ENCODE measurements at places on chromosomes 4 and X.
A peak's percentile ranks its signal among the peaks of the same experiment; 100 is the strongest.

- no peak for DNase-seq
These were observed 274.1 kb upstream of the MAGEB2 start for GRCh38 chrX:29941287-29941686.

DNA sequence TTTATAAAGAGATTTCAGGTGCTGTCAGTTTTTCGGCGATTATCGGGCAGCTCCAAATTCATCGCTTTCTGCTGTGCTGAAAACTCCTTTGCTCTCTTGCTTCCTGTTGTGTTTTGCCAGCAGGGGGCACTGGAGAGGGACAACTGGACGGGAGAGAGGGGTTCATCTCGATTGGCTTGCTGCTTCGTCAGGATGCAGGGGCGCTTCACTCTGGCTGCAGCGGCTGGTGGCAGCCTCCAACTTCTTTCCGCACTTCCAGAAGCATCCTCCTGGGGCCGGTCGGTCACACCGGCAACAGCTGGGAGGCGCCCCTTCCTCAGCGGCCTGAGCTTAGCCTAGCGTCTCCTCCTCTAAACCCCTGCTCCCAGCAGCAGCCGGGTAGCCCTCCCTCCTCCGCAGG lies 29.5 kb downstream of the MSL3 start:
- DNase-seq = peak; percentile 65

GRCh38 chrX:40581336-40581920 lies 658 bp downstream of the ATP6AP2 start:
- no peak for DNase-seq

DNA sequence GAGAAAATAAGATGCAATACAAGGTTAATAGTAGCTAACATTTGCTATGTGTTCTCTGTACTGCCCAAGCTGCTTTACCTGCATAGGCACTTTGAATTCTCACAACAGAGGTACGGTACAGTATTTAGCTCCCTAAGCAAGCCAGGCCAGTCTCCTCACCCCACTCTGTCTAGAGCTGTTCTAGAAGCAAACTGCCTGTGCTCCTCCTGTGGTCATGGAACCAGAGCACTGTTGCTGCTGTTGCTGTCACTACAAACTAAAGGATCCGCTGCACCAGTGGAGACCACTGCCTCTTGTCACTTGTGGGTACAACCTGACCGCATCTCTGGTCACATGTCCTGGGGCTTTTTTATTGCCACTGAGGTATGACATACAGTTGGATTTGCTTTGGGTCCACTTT lies 19.6 kb downstream of the ZNF330 start:
- no peak for DNase-seq

GRCh38 chr4:26294904-26295303 lies 25.9 kb upstream of the RBPJ start:
- no peak for DNase-seq

DNA sequence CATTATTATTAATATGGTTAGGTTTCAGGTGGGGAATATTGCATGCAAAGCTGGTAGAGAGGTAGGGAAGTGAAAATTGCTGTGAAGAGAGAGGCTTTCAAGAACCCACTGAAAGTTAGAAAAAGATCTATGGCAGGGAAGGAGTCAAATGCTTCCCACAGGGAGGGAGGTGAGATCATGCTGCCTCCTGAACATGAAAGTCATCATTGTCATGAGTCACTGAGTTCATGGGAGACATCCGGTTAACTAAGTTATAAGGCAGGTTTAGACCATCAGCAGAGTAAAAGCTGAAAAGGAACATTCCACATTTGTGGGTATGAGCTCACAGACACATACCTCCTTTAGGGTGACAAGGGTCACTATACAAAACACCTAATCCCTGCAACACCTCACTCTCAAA lies 16.2 kb downstream of the GATB start:
- DNase-seq = no peak

GRCh38 chrX:49876750-49877149 lies 2.5 kb upstream of the USP27X start:
- DNase-seq = no peak

DNA sequence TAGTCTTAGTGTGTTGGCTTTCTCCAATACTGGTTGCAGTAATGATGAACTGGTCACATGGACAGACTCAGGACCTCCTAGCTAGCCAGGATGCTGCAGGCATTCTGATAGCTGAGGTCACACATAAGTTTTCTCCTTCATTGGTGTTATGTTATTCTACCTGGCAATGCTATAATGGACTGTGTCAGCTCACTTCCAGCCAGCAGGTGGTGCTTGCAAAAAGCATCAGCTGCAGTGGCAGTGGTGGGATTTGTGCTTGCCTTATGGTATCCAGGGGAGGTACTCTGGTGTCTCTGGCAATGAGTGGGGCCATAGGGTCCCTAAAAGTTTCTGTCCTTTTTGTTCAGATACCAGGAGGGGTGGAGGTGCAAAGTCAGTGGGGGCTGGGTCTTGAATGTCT lies 33.6 kb downstream of the ZNF330 start:
- no peak for DNase-seq

- DNase-seq = peak; percentile 22
These were observed 215.2 kb upstream of the PSAPL1 start for GRCh38 chr4:7649741-7650531.

GRCh38 chrX:130878350-130879341 lies 24.4 kb downstream of the ENOX2 start:
- no peak for DNase-seq

GRCh38 chr4:7704091-7704490 lies 235.6 kb downstream of the AFAP1 start:
- no peak for DNase-seq

GRCh38 chr4:1370321-1371124 lies 23.5 kb downstream of the UVSSA start:
- no peak for DNase-seq

DNA sequence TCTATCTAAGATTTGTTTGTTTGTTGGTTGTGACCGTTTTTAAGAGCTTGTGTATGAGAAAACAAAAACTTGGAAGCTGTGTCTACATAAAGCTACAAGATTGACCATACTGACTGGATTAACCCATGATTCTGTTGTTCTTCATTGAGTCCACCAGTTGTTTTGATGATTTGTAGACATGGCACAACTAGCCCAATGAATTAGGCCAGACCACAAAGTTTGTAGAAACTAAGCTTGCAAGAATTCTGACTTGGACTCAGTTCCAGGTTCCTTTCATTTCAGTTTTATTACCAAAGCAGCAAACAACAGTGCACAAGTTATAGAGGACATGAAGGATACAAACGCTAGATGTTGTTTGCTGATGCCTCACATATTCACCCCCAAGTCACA lies 119.3 kb downstream of the RASGEF1B start:
- no peak for DNase-seq

DNA sequence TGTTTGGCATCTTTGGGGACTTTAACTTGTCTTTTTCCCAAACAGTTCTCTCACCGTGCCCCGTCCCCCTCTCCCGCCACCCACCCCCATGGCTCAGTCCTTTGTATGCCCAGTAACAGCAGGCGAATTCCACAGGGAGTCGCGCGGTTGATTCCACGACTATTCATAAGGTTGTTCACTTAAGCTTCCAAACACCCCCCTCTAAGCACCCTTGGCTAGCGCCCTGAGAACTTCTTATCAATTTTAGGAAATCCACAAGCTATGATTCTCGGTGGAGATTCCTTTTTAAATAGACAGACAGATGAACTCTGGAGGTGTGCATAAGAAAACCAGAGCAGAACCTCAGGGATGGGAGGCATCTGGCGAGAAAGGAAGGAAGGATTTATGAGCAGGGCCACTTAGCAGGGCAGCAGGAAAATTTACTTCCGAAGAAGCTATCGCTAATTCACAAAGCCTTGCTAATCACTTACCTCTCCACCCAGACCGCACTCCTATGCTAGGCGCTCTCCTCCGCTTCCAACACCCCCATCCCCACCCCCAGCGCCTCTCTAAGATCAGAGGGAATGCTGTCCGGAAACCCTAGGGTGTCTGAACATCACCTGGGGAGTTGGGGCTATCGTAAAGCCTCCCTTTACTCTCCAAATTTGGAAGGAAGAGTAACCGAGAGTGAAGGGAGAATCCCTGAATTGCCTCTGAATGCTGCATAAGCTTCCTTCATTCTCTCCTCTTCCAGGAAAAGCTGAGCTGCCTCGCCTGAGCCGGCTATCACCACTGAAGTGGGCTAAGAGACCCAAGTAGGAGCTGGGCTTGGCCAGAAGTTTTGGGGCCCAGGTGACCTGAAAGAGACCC lies 1.7 kb downstream of the UNC5C start:
- DNase-seq = no peak

DNA sequence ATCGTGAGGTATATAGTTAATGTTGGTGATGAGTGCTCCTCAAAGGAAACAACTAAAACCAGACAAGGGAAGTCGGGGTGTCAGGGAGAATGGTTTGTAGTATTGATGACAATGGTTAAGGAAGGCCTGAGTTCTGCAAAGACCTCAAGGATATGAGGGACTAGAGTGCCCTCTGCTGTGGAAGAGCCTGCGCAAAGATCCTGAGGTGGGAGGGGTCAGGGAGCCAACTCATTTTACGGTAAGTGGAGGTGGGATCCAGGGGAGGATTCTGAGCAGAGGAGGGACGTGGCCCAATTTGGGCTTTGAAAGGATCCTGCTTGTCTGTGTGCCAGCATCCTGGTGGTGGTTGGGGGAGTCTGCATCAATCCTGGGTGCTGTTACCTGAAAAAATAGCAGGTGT lies 11.3 kb downstream of the UBA1 start:
- no peak for DNase-seq

- DNase-seq = peak; percentile 31
These were observed at the start of gene USP46 for GRCh38 chr4:52659001-52659721. TSS of gene USP46 (minus strand) at chr4:52659301. CDS start at chr4:52659150, 151 bp downstream.

DNA sequence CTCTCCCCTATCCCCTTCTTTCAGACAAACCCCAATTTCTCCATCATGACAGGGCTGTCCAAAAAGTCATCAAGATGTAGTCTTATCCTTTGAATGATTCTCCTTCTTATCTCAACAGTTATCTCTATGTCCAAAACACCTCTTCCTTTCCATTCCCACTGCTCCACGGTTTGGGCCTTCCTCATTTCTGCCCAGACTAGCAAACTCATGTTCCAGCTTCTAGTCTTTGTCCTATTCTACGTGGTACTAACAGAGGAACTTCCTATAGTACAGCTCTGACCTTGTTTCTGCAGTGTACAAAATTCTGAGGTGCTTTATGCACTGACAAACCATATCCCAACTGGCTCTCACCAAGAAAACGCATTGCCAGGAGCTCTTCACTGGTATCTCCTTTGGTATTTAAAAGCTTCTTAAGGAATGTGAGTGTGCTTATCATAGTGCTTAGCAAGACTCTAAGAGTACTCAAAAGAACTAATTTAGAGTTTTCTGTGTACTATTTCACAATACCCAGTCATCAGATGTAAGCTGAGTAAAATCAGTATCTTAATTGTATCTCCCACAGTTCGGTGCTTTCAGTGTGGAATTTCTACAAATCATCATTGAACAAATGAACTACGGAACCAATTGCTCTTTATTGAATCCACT lies 65.5 kb downstream of the MAML3 start:
- DNase-seq = no peak

GRCh38 chr4:14771504-14772175 lies 230.6 kb upstream of the CPEB2 start:
- DNase-seq = no peak

- DNase-seq = peak; percentile 0
These were observed 276.5 kb downstream of the PPP4R3C start for GRCh38 chrX:27186671-27187070.

GRCh38 chrX:47576021-47576898 lies 6.0 kb upstream of the TIMP1 start:
- DNase-seq = no peak

DNA sequence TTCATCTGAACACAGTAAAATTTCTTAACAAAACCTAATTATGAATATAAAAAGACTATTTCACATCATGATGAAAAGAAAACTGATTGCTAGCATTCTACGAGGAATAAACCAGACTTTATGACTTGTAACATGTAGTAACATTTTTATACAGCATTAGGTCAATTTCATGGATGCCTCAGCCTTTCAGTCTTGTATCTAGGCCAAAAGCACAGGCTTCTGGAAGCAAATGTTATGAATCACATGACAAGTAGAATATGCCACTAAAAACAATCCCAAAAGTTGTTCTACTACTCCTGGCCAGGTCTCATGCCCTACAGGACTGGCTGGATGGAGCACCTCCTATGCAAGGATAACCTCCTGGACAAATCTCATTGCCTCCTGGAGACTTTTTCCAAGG lies 101.2 kb downstream of the ARHGAP6 start:
- no peak for DNase-seq

GRCh38 chr4:6898763-6899162 lies 10.9 kb upstream of the TBC1D14 start:
- no peak for DNase-seq

- DNase-seq = no peak
These were observed 4.9 kb downstream of the CHRNA9 start for GRCh38 chr4:40340030-40340429.

DNA sequence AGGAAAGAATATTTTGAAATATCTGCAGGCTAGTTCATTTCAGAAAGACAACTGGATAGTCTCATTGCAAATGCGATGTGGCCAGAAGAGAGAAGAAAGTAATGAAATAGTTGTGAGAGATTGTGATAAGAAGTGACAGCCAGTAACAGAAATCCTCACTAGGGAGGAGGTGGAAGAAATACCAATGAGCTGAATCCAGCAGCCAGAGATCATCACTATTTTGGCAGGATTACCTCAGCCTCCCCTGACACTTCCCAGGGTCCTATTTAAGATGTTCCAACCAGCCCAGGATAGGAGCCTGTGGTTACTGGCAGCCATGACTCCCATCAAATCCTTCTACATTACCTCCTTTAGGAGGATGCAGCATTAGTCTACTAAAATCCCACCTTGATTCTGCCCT lies 76.7 kb upstream of the ARHGAP24 start:
- no peak for DNase-seq

- DNase-seq = no peak
These were observed 42.2 kb downstream of the PPM1K start for GRCh38 chr4:88242144-88242543.

DNA sequence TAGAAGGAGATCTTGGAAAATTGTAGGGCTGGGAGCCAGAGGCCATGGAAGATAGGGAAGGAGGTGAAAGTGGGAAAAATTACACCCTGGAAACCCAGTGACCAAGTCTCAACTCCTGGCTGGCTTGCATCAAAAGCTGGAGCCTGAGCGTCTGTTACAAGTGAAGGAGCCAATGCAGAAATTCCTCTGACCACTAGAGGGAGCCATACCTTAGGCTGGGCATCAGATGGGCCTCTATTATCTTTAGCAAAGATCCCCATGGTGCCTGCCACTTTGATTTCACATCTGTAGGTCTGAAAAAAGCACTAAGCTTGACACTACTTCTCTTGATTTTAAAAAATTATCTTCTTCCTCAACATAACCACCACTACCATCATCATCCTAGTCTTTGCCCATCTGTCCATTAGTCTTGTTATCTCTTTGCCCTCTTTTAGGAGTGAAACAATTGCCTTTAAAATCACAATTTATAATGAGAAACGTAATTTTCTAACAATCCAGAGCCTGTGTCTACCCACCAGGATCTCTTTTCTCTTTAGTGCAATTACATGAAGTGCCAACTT lies 62.9 kb downstream of the ANAPC4 start:
- peak; percentile 14 for DNase-seq

DNA sequence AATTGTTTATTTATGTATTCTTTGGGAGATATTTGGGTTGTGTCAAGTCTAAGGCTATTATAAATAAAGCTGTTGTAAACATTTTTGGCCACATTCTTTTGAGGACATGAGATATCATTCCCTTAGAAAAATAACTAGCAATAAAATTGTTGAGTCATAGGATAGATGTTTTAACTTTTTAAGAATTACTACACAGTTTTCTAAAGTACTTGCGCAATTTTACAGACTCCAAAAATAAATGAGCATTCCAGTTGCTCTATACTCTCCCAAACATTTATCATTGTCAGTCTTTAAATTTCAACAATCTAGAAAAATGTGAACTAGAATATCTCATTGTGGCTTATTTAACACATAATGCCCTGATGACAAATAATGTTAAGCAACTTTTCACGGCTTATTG lies 189.1 kb upstream of the ADGRL3 start:
- DNase-seq = no peak

- no peak for DNase-seq
These were observed 284.5 kb upstream of the CTSO start for GRCh38 chr4:156238171-156238570.

Data from activated T-cell treated with anti-CD3 and anti-CD28 coated beads for 1 hour (primary cell).